Inflammatory macrophage treated with lipopolysaccharide for 1 hour (primary cell): ENCODE measurements at places on chromosomes 12 and 14.

DNA sequence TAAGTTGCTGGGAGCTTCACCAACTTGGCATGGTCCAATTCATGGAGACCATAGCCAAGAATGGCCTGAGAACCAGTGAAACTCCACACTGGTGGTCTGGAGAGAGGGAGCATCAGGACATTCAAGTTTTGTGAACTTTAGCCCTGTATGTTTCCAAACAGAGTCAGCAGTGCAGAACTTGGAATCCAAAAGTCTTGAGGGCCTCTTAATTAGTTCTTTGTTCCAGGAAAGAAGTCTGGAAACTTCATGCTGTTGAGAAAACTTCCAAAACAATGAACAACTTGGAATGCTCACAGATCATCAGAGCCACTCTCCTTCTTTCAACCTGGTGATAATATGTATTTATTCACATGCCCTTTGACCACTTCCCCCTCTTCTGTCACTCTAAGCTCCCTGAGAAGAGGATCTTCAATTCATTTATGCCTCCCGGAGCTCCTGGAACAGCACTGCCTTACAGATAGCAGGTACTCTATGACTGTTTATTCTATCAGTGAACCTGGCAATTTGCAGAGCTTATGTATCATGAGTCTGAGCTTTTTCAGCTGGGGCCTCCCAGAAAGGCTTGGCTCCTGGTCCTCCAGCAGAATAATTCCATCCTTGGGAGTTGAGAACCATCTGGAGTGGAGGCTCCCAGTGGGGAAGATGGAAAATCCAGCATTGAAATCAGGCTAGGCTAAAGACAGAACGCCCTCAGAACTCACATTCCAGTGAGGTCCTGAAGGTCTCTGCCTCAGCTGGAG is 191.4 kb downstream of the KTN1 start:
- no peak for DNase-seq

GRCh38 chr12:49296034-49296835 is 1.3 kb downstream of the PRPH start:
- no peak for DNase-seq

- DNase-seq, result no peak
Observed at GRCh38 chr12:2052826-2053678, at the start of gene CACNA1C. Gene CACNA1C (plus strand): TSS chr12:2052987. CDS start chr12:2053563, 576 bp downstream.

DNA sequence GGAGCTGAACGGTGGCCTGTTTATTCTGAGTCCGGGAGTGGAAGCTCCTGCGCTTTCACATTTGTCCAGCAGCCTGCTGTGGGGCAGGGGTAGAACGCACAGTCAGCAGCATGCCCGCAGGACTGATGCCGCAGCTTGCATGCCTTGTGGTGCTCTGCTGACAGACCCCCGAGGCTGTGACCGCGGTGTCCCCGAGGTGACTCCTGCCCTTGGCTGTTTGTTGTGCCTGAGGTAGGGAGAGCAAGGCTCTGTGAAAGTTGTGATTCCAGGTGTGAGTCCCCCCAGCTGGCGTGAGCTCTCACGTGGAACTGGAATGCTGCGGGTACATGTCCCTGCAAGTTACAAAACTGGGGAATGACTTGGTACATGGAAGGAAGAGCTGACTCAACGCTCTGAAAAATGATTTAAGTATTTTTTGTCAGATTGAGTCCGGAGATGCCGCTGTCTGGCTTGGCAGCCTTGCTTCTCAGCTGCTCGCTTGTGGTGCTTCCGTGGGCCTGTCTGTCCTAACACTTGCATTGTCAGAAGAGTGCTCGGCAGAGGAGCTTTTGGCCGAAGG is 18.1 kb downstream of the MLXIP start:
- no peak for DNase-seq

DNA sequence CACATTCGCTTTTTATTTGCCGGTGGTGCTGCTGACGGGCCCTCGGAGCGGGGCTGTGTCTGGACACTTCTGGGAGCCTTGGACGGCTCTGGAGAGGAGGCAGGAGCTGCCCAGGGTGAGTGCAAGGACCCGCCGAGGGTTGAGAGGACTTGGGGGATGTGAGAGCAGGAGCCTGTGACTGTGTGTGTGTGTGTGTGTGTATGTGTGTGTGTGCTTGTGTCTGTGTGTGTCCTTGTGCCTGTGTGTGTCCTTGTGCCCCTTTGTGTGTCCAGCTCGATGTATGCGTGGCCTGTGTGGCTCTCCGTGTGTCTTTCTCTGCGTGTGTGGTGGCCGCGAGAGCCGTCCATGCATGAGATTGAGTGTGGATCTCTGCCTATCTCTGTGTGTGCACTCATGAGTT is 179.6 kb upstream of the MYL2 start:
- no peak for DNase-seq

DNA sequence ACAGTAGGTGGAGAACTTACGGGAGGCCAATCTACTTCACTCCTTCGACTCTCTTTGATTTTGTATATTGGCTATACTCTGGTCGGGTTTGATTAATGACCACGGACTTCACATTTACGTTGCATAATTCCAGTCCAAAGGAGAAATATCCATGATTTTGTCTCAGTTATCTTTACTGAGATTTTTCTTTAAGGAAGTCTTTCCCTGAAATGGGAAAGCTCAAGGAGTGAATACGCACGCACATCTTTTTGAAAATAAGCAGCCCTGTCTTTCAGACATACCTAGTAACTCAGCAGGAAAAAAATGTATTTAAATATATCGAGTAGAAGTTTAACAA is 5.7 kb upstream of the ALX1 start:
- no peak for DNase-seq

DNA sequence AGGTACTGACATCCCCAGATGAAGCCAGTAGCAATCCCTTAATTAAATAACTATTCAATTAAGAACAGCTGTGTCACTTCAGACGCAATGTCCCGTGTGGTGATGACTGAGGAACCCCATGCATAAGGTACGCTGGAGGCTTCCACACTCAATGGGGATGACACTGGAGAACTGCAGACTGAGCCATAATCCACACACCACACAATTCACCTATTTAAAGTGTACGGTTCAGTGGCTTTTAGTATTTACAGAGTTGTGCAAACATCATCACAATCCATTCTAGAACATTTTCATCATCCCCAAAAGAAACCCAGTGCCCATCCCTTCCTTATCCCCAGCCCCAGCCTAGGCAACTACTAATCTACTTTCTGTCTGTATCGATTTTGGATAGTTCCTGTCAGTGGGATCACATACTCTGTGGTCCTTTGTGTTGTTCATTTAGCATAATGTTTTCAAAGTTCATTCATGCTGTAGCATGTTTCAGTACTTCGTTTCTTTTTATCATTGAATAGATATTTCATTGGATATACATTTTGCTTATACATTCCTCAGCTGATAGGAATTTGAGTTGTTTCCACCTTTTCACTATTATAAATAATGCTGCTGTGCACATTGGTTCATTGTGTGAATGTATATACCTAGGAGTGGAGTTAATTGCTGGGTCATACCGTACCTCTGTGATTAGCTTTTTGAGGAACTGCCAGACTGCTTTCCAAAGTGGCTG is 61.1 kb downstream of the NINJ2 start:
- DNase-seq, result no peak

DNA sequence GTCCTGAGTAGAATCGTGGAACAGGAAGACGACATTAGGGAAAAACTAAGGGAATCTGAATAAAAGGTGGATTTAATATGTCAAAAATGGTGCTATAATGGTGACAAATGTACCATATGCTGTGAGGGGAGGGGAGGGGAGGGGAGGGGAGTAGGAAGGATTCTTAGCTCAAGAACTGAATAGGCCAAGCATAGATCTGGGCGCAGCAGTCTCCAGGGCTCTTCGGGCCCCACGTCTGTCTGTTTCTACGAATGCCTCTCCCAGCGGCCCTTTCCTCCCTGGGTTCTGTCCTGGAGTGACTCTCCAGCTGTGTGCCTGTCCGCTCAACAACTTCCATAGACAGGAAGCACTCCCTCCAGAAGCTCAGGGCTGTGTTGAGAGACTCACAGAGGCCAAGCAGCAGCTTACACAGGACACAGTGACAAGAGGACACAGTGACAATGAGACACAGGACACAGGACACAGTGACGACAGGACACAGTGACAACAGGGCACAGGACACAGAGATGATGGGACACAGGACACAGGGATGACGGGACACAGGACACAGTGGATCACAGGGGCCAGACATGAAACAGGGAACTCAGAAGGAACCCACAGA is 42.4 kb upstream of the PPP2R5C start:
- DNase-seq, result no peak
